GM04503 (cell line): ENCODE measurements at places on chromosomes 11 and 22.

- DNase-seq, result no peak
Observed at GRCh38 chr11:119285431-119285830, 31.5 kb downstream of the MCAM start.

GRCh38 chr11:128343135-128343514, 244.2 kb downstream of the ETS1 start:
- no peak for DNase-seq

DNA sequence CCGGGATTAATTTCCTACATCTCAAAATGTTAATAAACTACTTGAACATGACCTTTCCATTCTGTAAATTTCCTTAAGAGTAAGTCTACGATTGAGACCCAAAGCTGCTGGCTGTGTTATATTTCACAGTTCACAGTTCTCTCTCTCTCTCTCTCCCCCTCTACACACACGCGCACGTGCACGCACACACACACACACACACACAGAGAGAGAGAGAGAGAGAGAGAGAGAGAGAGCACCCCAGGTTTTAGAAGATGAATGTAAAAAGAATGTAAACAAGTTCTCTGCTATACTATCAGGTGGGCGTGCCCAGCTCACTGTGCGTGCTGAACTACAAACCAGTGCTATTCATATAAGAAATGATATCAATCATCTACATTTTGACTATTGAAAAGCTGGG, 3.3 kb downstream of the BDNF start:
- no peak for DNase-seq

- no peak for DNase-seq
Observed at GRCh38 chr11:70470127-70470526, 71.8 kb downstream of the CTTN start.

DNA sequence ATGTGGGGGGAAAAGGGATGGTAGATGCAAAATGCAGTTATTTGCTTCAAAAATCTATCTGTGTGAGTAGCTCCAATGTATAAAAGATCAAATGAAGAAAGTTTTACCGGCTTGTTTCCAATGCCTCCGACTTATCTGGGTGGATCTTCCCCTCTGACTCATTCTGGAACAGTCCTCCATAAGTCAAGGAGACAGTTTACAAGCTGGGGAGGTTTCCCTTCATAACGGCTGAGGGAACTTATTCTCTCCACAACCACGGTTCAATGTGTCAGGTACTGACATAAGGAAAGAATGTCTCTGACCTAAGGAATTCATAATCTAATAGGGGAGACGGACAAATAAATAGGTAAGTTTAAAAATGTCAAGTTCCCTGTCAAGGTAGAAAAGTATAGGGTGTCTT, 49.7 kb upstream of the BIRC3 start:
- DNase-seq, result peak; percentile 44

GRCh38 chr11:2669634-2670469, 29.9 kb downstream of the KCNQ1OT1 start:
- DNase-seq, result no peak

DNA sequence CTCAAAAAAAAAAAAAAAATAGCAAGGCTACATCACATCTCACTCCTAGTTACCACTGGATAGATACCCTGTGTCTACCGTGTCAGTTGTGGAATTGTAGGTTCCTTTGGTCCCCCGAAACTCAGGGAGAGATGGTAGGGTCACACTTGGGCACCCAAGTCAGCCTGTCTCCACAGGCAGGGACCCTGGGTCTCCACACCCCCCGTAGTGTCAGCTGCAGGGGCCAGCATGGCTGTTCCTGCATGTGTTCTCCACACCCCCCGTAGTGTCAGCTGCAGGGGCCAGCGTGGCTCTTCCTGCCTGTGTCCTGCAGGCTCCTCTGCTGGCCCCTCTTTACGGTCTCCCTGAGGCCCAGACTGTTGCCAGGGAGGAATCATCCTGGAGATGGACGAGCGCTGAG, 282.1 kb downstream of the BRD1 start:
- DNase-seq, result no peak

DNA sequence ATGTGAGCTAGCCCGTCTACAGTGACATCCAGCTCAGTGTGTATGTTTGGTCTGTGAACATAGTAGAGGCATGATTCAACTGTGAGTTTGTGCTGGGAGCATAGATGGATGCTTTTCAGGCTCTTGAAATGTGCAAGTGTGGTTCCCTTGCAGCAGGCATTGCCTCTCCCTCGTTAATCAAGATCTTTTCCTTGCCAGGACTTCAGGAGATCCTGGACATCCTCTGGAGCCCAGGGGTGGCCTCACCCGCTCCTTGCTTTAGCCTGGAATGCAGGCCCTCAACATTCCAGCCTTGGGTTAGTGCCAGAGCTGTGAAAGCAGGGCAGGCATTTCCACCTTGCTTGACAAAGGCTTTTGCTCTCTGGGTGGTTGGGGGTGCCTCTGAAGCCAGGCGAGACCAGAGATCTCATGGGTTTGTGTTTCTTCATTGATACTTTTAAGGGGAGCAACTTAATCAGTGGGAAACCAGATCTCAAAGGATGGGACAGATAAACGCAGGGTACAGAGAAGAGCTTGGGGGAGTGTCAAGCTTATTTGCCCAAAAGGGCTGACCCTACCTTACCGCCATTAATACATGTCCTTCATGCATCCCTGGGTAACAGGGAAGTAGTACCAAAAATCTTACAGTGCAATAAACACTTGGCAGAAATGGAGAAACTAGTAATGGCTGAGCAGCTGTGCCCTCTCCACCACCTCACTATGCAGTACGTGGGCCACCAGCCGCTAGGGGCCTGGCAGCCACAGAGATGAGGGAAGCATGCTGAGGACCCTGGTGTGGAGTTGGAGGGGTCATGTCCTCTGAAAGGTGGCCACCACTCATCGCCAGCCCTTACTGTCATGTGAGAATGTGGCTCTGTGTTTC, 72.1 kb downstream of the PTPRJ start:
- peak; percentile 42 for DNase-seq

DNA sequence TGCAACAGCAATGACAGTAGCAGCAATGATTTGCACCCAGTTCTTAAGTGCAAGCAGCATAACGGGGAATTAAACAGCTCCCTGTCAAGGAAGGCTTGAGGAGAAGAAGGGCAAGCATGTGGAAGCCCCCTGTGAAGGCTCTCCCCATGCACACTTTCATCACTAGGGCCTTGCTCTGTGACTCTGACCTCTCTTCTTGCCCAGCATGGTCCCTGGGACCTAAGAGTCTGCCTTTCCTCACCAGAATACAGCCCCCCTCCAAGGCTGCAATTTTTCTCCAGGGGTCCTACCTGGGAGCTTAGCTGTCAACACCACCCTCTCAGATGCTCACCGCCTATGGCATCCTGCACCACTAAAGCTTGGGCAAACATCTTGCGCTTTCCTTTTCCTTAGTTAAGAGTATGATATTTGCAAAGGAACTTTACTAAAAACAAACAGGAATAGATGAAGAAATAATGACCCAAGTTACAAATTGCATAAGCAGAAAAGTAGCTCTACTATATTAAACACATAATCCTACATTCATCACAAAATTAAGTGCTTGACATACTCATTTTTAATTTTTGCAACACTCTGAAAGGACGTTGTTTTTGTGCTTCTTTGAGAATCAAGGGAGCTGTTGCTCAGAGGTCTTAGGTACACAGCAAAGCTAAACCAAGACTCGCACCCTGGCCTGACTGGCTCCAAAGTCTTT, 187.6 kb downstream of the ADAMTS15 start:
- DNase-seq, result no peak

DNA sequence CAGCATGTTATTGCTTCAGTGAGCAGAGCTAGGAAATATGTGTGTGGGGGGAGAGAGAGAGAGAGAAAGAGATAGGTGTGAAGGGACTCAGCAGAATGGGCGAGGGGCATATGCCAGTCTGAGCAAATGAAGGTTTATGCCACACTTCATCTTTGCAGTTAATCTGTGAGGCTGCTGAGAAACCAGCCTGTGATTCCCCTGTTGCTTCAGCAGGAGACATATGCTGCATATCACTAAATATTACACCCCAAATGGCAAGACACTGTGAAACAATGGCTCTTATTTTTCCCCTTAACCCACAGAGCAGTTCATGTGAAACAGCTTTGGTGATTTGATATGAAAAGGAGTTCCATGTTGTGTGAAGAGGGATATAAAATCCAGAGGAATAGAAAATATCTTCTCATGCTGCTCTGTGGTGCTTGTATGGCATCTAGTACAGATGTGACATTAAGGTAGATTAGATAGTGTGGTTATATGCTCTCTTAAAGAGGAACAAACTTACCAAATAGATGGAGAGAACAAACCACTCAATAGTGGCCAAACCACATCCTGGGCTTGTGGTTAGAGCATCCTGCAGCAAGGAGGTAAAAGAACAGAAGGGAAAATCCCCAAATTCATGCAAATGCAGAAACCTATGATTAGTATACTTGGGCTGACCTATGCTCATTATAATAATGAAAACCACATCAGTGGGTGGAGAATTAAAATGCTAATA, 864.2 kb downstream of the FAM181B start:
- no peak for DNase-seq

DNA sequence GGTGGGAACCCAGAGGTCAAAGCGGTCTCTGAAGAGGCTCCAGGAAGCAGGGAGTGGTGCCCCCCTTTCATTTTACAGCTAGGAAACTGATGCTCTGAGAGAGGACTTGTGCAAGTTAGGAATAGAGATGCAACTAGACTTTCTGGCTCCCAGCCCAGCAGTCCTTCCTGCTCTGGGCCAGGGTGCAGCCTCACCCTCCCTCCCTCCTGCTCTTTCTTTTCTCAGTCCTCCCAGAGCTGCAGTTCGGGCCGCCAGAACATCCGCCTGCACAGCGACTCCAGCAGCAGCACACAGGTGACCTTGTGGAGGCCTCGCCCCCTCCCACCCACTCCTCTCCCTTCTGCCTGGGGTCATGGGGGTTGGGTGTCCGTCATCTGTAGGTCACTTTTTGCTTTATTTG, 51.5 kb downstream of the LHFPL7 start:
- no peak for DNase-seq

- no peak for DNase-seq
Observed at GRCh38 chr11:118240999-118241763, 11.0 kb downstream of the MPZL3 start.

DNA sequence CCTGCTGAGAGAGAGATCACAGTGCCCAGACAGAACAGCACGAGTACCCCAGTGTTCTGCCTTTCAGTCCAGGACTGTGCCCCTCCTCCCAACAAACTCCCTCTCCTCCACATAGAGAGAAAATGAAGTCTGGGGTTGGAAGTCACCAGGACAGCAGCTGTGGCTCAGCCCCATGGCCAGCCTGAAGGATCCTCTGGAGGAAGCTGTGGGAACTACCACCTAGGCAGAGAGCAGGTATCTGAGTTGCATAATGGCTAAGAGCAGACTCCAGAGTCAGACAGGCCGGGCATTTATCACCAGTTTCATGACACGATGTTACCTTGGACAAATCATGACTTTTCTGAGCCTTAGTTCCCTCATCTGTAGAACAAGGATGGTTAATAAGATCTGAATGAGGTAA, 61.2 kb upstream of the RRAS2 start:
- no peak for DNase-seq

DNA sequence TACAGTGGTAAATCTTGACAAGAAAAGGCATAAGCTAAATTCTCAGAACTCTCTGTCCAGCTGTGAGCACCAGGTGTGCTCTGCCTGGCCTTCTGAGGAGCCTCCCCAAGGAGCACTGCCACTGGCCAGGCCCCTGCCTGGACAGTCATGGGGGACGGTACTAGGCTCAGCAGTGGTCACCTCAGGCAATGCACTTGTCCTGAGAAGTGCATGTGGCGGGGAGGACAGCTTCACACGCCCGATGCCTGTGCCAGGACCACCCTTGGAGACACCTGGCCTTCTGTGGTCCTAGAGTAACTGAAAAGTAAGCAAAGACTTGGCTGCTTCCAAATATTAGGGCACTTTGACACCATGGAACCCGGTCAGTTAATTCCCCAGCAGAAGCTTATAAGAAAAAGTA, 28.6 kb upstream of the SCGB1A1 start:
- DNase-seq, result no peak

GRCh38 chr11:78039919-78040671, 17.0 kb upstream of the KCTD14 start:
- peak; percentile 43 for DNase-seq

DNA sequence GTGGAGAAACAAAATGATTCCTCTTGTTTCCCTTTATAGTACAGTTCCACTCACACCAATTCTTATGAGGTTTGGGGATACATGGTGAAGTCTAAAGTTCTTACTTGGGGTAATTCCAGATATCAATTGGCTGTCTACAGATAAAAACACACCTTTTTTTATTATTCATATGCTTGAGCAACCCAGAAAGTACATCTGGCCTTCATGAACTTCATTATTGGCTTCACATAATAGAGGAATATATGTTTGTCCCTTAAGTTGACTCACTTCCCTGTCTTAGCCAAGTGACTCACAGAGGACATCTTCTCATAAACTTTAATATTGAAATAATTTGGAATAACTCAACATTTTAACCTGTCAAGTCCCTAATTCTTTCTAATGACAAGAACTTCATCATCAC, 36.3 kb upstream of the SOX6 start:
- no peak for DNase-seq

- no peak for DNase-seq
Observed at GRCh38 chr22:48605856-48606481, 1221.7 kb downstream of the BRD1 start.
